Mammary microvascular endothelial cell (primary cell): ENCODE measurements at places on chromosomes 7 and 10. TPM values are rescaled to one million over a fixed set of nuclear protein-coding genes. Genes with fewer than 3 reads are reported as not detected.

ODAD2 gene
- total RNA-seq = 1.7 and 4.5 TPM in 2 replicates

FZD8 gene
- total RNA-seq = 11.2 and 14.9 TPM in 2 replicates

MLXIPL gene
- total RNA-seq = not detected in 2 replicates

PRRT4 gene
- total RNA-seq = not detected in 2 replicates

UCN3 gene
- not detected in 2 replicates for total RNA-seq
